ENCODE measurements at places on chromosomes 2 and 18. TPM values are rescaled to one million over a fixed set of nuclear protein-coding genes. Genes with fewer than 3 reads are reported as not detected.

CAVIN2 gene
- total RNA-seq: not detected

DNA sequence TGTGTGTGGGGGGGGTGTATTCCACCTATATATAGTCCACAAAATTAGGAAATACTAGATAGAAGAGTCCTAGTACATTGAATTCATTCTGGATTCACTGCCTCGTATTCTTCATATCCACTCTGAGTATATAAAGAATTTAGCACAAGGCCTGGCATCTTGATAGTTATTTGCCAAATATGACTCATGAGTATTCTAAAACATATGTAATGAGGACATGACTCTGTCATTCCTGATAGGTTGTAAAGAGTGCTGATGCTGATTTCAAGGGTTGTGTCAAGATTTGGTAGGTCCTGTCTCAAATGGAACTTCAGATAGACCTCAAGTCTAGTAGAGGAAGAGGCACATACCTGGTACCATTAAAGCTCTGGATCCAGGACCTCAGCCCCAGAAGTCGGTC, 173.4 kb upstream of the BOD1L2 start:
- no peak for DNase-seq
- H3K4me1 ChIP-seq: no peaks in the 10 kb centered on the region
- no peak overlapping the region for H3K27ac ChIP-seq
- no peak overlapping the region for H3K4me3 ChIP-seq

DNA sequence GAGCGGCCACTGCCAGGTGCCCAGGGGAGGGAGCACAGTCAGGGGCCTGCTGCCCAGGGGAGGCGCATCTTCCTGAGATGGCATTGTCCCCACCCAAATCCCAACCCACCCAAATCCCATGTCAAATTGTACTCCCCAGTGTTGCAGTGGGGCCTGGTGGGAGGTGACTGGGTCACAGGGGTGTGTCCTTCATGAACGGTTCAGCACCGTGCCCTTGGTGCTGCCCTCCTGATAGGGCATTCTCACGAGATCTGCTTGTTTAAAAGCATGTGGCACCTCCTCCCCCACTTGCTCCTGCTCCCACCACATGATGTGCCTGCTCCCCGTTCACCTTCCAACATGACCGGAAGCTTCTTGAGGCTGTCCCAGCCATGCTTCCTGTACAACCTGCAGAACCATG, 27.6 kb downstream of the ANKMY1 start:
- DNase-seq: no peak
- H3K4me1 ChIP-seq: no peaks in the 10 kb centered on the region
- H3K36me3 ChIP-seq: peaks cover 84% of the 10 kb centered on the region
- H3K27me3 ChIP-seq: no peaks in the 10 kb centered on the region
- no peak overlapping the region for H3K27ac ChIP-seq

- H3K27ac ChIP-seq: no peak overlapping the region
- no peak for DNase-seq
- H3K4me3 ChIP-seq: no peak overlapping the region
- H3K4me1 ChIP-seq: peaks cover 20% of the 10 kb centered on the region
- H3K27me3 ChIP-seq: peaks cover 55% of the 10 kb centered on the region
These were observed 1.4 kb upstream of the PLCL1 start for GRCh38 chr2:197803033-197803444.

CHRNG gene
- not detected for total RNA-seq

DNA sequence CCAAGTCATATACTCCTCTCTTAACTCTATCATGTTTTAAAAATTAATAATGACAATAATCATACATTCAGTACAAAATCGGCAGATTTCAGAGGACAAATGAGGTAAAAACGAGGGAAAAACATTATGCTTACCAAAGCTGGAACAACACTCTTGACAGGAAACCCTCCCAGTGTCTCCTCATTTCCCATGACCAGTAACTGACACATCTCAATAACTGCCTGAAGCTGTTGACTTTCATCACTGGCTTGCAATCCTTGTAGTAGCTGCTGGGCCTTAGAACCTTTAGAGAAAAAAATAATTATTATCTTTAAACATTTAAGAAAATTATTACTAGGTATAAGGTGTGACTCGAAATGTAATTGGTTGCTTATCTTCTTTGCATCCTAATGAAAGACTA, 103.6 kb downstream of the TRIP12 start:
- no peak overlapping the region for H3K27ac ChIP-seq
- peaks cover 28% of the 10 kb centered on the region for H3K4me1 ChIP-seq
- DNase-seq: no peak
- no peaks in the 10 kb centered on the region for H3K27me3 ChIP-seq
- peaks cover 38% of the 10 kb centered on the region for H3K36me3 ChIP-seq

DNA sequence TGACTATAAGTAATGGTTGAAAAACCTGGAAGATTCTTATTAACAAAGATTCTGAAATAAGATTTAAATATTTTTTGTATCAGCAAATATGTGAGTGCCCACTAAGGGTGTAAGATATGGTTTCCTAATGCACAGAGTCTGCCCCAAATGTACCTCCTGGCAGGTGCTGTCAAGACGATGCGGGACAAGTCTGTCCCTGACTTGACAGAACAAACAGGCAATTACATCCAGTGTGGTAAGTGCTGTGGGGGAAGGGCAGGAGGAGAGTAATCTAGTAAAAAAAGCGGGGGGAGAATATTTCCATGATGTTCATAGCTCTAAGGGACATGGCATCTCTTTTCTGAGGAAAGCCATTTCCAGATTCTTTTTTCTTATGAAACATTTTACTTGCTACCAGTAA, 127.5 kb downstream of the COL4A4 start:
- no peak for DNase-seq
- H3K27ac ChIP-seq: no peak overlapping the region
- no peaks in the 10 kb centered on the region for H3K4me1 ChIP-seq
- H3K36me3 ChIP-seq: no peaks in the 10 kb centered on the region
- H3K27me3 ChIP-seq: peaks cover 27% of the 10 kb centered on the region
- H3K4me3 ChIP-seq: no peak overlapping the region

PDE11A gene
- total RNA-seq: not detected

FOXD4L1 gene
- total RNA-seq: 0.23 TPM

RAPGEF4 gene
- 0.21 TPM for total RNA-seq

- no peaks in the 10 kb centered on the region for H3K27me3 ChIP-seq
- no peak overlapping the region for H3K27ac ChIP-seq
- H3K4me1 ChIP-seq: peaks cover 8% of the 10 kb centered on the region
- H3K4me3 ChIP-seq: no peak overlapping the region
- no peak for DNase-seq
- no peaks in the 10 kb centered on the region for H3K36me3 ChIP-seq
These were observed 221.2 kb downstream of the UXS1 start for GRCh38 chr2:105972927-105973326.

DNA sequence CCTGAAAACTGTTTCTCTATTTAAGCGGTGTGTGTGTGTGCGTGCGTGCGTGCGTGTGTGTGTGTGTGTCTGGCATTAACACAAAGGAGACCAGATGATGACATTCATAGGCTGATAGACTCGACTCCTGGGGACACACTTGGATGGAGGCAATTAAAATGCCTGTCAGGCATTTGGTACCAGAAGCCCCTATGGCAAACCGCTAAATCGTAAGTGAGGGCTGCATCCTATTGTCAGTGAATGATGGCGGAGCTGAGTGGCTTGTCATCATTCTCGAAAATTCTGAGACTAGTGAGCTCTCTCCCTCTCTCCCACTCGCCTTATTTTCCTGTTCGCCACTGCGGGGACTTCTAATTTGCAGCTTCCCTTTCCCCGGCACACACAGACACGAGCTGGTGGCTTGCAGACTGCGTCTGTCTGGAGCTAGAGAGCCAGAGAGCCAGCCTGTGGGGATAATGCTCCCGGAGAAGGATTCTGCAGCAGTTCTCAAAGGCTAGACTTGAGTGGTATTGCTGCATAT, 155.4 kb downstream of the MAP2 start:
- DNase-seq: no peak
- peaks cover 1% of the 10 kb centered on the region for H3K4me1 ChIP-seq
- no peaks in the 10 kb centered on the region for H3K36me3 ChIP-seq
- no peak overlapping the region for H3K27ac ChIP-seq
- peaks cover 2% of the 10 kb centered on the region for H3K27me3 ChIP-seq
- H3K4me3 ChIP-seq: peak overlapping the region; percentile 62

GLI2 gene
- 1.3 TPM for total RNA-seq

- no peak overlapping the region for H3K27ac ChIP-seq
- peaks cover 10% of the 10 kb centered on the region for H3K36me3 ChIP-seq
- no peaks in the 10 kb centered on the region for H3K27me3 ChIP-seq
- peaks cover 2% of the 10 kb centered on the region for H3K4me1 ChIP-seq
These were observed 31.3 kb downstream of the GALNT3 start for GRCh38 chr2:165762723-165763122.

DNA sequence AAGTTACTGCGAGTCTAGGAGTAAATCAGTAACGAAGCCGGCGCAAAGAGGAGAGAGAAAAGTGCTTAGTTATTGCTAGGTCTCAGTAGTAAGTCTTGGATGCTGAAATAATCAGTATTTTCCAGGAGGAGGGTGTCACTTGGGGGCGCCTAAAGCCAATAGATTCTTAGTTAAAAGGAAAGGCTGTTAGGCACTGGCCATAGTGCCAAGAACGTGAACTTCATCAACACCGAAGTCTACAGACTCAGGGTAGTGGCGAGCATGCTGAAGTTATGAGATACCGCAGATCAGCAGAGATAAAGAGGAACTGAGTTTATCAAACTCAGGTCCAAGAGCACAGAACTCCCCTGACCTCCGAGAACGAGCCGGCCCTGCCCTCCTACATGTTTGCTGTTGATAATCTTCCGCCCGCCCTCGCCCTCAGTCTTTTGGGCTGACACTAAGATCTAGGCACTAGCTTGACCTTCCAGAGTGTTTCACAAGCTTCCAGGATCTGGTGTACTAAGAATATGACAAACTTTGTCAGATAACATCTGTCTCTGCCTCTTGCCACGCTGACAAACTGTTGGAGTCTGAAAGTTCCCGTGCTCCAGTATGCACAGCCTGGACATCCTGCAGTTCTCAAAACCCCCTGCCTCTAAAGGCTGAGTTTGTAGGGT, 49.2 kb downstream of the CYB5A start:
- H3K4me3 ChIP-seq: no peak overlapping the region
- peaks cover 37% of the 10 kb centered on the region for H3K27me3 ChIP-seq
- no peaks in the 10 kb centered on the region for H3K4me1 ChIP-seq
- H3K36me3 ChIP-seq: no peaks in the 10 kb centered on the region

ABHD1 gene
- total RNA-seq: 0.21 TPM

- peak overlapping the region; percentile 5 for H3K27ac ChIP-seq
- H3K27me3 ChIP-seq: peaks cover 82% of the 10 kb centered on the region
- DNase-seq: no peak
- H3K36me3 ChIP-seq: peaks cover 4% of the 10 kb centered on the region
- no peak overlapping the region for H3K4me3 ChIP-seq
These were observed 5.1 kb downstream of the DLX2 start for GRCh38 chr2:172097557-172098131.

GRCh38 chr18:71242981-71243380, 954.1 kb downstream of the SOCS6 start:
- H3K36me3 ChIP-seq: no peaks in the 10 kb centered on the region
- H3K4me3 ChIP-seq: no peak overlapping the region
- no peak for DNase-seq
- no peaks in the 10 kb centered on the region for H3K4me1 ChIP-seq

DNA sequence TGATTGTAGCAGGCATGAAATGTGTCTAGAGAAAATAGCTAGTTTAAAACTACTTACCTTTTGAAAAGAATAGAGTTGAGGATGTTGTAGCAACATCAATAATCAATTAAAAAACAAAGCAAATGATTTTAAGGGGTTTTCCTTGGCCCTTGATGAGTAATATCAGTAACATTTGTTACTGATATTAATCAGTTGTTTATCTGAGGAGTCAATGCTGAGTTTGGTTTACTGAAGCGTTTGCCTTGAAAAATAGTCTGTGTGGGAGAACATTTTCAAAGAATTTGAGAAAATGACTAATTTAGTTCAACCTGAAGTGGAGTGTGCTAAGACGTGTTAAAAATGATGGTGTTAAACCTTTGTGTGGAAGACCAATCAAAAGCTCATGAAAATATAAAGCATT, 9.3 kb downstream of the PTH2R start:
- peaks cover 9% of the 10 kb centered on the region for H3K27me3 ChIP-seq
- no peak overlapping the region for H3K27ac ChIP-seq
- DNase-seq: no peak
- peaks cover 6% of the 10 kb centered on the region for H3K4me1 ChIP-seq
- no peak overlapping the region for H3K4me3 ChIP-seq

EMILIN2 gene
- total RNA-seq: 19.0 TPM

DNA sequence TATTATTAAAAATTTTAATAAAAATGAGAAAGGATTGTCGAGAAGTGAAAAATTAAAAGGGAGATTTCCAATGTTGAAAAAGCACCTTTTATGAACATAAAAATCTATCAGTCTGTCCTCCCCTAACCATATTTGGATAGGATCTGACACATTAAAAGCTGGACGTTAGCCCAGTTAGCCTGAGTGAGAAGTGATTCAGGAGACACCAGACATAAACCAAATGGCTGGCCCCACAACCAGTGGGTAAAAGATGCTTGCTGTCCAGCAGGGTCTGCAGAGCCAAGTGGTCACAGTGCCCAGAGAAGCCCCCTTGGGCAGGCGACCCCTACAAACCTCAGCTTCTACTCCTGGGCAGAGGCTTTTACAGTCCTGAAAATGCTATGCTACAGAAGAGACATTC, 253.8 kb upstream of the LYPD1 start:
- H3K27me3 ChIP-seq: no peaks in the 10 kb centered on the region
- H3K27ac ChIP-seq: no peak overlapping the region
- no peaks in the 10 kb centered on the region for H3K4me1 ChIP-seq

LBX2 gene
- 2.4 TPM for total RNA-seq

RAB27B gene
- total RNA-seq: 3.5 TPM

- DNase-seq: no peak
- H3K4me1 ChIP-seq: no peaks in the 10 kb centered on the region
- H3K36me3 ChIP-seq: peaks cover 2% of the 10 kb centered on the region
- H3K27me3 ChIP-seq: no peaks in the 10 kb centered on the region
These were observed 142.1 kb downstream of the CDCA7 start for GRCh38 chr2:173496746-173497145.

LYPD6B gene
- not detected for total RNA-seq

TRIM43 gene
- 0.23 TPM for total RNA-seq

GRCh38 chr18:31438402-31438801, 9.1 kb upstream of the DSG3 start:
- no peak overlapping the region for H3K27ac ChIP-seq
- DNase-seq: no peak
- no peaks in the 10 kb centered on the region for H3K4me1 ChIP-seq
- no peaks in the 10 kb centered on the region for H3K36me3 ChIP-seq
- no peaks in the 10 kb centered on the region for H3K27me3 ChIP-seq
